Esophagus muscularis mucosa (tissue), 4 donors: ENCODE measurements at places on chromosomes 5 and 9. TPM values are rescaled to one million over a fixed set of nuclear protein-coding genes. Genes with fewer than 3 reads are reported as not detected.

The IFNK gene
- not detected for total RNA-seq

The CCNO gene
- 0.19 TPM for total RNA-seq

The NOTCH1 gene
- total RNA-seq, result 64.5 TPM

GRCh38 chr5:17229313-17229712 is 11.9 kb downstream of the BASP1 start:
- H3K4me1 ChIP-seq, result no peaks in the 10 kb centered on the region
- H3K36me3 ChIP-seq, result no peaks in the 10 kb centered on the region
- no peak for DNase-seq
- no peak overlapping the region for H3K27ac ChIP-seq
- H3K27me3 ChIP-seq, result no peaks in the 10 kb centered on the region
- H3K4me3 ChIP-seq, result no peak overlapping the region

- H3K4me3 ChIP-seq, result peak within 1 kb of the TSS; percentile 49
- no peak for DNase-seq
- H3K36me3 ChIP-seq, result no peaks in the 10 kb centered on the region
- peaks cover 71% of the 10 kb centered on the region for H3K4me1 ChIP-seq
- H3K27ac ChIP-seq, result peak within 1 kb of the TSS; percentile 83
- H3K27me3 ChIP-seq, result no peaks in the 10 kb centered on the region
These were observed at the start of gene RANBP3L for GRCh38 chr5:36301858-36302603. Gene RANBP3L (minus strand): TSS chr5:36301902. CDS start chr5:36301416, 486 bp downstream.

DNA sequence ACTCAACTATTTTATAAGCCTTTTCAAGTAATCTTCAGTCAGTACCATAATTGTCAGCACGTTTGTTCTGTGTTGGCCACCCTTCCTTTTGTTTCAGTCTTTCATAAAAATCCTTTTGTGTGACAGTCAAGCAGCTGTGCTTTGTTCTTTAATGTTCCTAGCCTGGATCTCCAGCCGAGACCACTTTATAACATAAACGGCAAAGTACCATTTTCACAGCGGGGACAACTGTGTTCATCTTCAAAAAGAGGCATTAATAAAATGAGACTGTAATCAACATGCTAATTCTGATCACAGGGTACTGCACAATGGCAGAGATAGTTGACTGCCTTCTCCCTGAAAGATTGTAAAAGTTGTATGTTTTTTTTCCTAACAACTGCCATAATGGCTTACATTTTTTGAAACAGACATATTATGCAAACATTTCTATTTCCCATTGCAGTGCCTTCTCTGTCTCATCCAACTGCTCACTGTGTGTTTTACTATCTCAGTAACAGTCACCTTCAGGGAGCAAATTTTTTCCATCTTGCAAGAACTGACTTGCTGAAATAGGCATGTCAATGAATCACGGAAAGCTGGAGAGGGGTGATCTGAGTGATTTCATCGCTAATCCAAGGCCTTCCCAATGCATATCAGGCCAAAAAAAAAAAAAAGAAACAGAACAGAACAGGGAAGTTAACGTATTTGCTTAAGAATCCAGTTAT is 828.5 kb upstream of the DMAC1 start:
- no peak overlapping the region for H3K27ac ChIP-seq
- H3K27me3 ChIP-seq, result no peaks in the 10 kb centered on the region
- no peaks in the 10 kb centered on the region for H3K4me1 ChIP-seq
- no peak for DNase-seq
- H3K4me3 ChIP-seq, result no peak overlapping the region
- no peaks in the 10 kb centered on the region for H3K36me3 ChIP-seq

DNA sequence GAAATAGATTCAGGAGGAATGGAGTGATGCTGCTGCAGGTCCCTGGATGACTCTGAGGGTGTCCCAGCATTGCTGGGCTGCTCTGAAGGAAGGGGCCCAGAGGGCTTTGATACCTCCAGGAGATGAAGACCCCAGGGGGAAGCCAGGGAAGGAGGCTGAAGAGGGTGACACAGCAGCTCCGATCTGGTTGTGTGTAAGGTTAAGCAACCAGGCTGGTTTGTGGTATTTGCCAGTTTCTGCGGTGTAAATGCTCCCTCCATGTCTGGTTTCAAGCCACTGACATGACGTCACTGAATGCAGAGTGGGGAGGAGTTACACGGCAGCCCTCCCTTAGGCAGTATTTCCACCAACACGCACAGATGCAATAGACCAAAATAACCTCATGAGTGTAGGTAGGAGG is 40.0 kb upstream of the ORM1 start:
- H3K36me3 ChIP-seq, result peaks cover 3% of the 10 kb centered on the region
- no peaks in the 10 kb centered on the region for H3K4me1 ChIP-seq
- H3K27ac ChIP-seq, result no peak overlapping the region
- DNase-seq, result no peak

DNA sequence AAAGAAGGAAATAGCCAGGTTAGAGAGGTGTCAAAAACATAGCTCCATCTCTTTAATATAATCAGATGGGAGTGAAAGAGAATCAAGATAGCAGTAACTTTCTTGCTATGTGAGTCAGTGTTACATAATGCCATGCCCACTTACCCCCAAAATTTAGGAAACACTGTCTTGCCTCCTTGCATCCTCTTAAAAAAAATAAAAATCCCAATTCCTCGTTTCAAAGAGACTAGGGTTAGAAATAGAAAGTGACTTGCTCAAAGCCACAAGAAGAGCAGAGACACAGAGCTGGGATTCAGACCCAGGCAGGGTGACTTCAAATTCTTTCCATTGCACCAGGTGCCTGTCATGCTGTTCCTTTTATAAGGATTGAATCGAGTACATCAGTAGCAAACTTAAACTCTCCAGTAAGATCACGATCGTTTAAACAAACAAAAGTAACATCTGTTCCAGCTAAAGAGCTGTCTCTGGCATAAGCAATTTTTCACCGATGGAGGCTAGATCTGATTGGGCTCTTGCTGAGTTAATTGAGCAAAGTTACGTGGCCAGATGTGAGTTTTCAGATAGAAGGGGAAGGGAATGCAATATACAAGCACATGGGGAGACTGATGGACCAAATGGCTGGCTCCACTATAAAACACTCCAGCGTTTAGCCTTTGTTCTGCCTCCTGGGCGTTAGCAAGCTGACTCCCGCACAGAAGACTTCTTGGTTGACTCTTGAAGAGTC is 176.9 kb downstream of the PALM2AKAP2 start:
- H3K27me3 ChIP-seq, result no peaks in the 10 kb centered on the region
- peaks cover 7% of the 10 kb centered on the region for H3K4me1 ChIP-seq
- H3K36me3 ChIP-seq, result no peaks in the 10 kb centered on the region
- H3K27ac ChIP-seq, result no peak overlapping the region
- DNase-seq, result no peak

DNA sequence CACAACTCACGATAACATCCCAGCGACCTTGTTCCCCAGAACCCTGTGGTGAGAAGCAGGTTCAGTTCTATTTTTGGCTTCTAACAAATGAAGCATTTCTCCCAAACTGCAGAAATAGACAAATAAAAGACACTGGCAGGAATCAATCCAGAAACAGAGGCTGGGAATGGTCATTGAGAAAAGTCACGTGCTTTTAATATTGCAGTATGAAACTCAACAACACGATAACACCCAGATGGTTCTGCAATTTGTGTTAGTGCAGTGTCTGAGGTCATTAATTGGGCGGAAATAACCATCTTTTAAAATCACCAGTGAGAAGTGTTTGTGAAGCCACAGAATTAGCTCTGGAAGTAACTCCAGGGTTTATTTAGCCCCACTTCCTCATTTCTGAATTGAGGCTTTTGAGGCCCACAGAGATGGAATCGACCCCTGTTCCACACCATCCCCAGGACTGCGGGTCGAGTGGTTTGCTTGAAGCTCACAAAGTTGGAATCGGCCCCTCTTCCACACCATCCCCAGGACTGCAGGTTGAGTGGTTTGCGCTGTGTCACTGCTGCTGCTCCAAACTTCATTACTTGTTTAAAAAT is 164.7 kb upstream of the IRX4 start:
- H3K4me3 ChIP-seq, result no peak overlapping the region
- H3K4me1 ChIP-seq, result no peaks in the 10 kb centered on the region
- peak; percentile 62 for DNase-seq
- no peak overlapping the region for H3K27ac ChIP-seq

GRCh38 chr9:5630081-5630507 is 1.2 kb downstream of the RIC1 start:
- H3K27me3 ChIP-seq, result no peaks in the 10 kb centered on the region
- peaks cover 64% of the 10 kb centered on the region for H3K4me1 ChIP-seq
- H3K36me3 ChIP-seq, result no peaks in the 10 kb centered on the region
- peak overlapping the region; percentile 94 for H3K4me3 ChIP-seq
- peak overlapping the region; percentile 98 for H3K27ac ChIP-seq
- DNase-seq, result no peak

GRCh38 chr5:83475391-83475863 is 3.9 kb downstream of the VCAN start:
- no peaks in the 10 kb centered on the region for H3K36me3 ChIP-seq
- H3K4me3 ChIP-seq, result peak overlapping the region; percentile 51
- H3K27ac ChIP-seq, result peak overlapping the region; percentile 68
- H3K4me1 ChIP-seq, result peaks cover 44% of the 10 kb centered on the region

DNA sequence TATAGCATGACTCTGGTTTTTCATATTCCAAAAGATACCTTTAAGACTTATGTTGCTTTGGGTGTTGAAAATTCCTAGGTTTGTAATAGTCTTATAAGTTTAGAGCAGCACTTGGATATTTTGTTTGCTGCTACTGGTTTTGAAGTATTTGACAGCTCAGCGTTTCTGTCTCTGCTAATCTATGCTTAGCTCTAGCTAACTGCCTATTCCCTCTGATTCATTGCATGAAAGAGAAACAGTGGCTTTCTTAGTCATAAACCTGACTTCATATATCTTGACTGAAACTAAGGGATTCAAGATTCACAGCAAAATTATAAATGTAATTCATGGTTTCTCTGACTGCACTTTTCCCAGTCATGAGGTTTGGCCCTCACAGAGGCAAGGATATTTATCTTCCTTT is 35.6 kb upstream of the ANXA1 start:
- no peak overlapping the region for H3K4me3 ChIP-seq
- no peaks in the 10 kb centered on the region for H3K36me3 ChIP-seq
- no peaks in the 10 kb centered on the region for H3K27me3 ChIP-seq
- no peak overlapping the region for H3K27ac ChIP-seq

DNA sequence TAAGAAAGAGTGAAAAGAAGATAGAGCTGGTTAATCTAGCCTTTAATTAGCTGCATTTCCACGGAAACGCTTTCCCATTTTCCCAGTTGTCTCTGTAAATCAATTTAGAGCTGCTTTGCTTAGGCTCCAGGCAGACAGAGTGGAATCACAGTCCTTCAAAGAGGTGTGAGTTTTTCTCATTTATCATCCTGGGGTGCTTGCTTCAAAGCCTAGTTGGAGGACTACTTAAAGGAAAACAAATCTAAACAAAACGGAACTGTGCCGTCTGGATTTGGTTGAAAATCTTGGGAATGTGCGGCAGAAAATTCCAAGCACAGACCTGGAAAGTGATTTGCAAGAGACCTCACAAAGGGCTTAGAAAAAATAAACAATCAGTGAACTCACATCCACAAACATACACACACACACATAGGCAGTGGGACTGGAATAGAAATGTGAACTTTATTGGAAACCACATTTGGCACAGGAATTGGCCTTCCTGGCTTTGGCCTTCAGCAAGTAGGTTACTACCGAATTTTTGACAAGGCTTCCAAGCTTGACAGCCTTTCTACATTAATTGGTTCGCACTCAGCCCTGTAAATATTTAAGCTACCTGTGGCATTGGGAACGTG is 235.2 kb upstream of the SLC24A2 start:
- no peak overlapping the region for H3K27ac ChIP-seq
- H3K36me3 ChIP-seq, result no peaks in the 10 kb centered on the region
- no peaks in the 10 kb centered on the region for H3K4me1 ChIP-seq
- DNase-seq, result no peak

GRCh38 chr9:133861086-133861485 is 122.9 kb upstream of the SARDH start:
- no peak overlapping the region for H3K4me3 ChIP-seq
- no peaks in the 10 kb centered on the region for H3K27me3 ChIP-seq
- DNase-seq, result no peak
- H3K4me1 ChIP-seq, result peaks cover 18% of the 10 kb centered on the region
- peaks cover 6% of the 10 kb centered on the region for H3K36me3 ChIP-seq
- no peak overlapping the region for H3K27ac ChIP-seq

- no peak overlapping the region for H3K27ac ChIP-seq
- no peak overlapping the region for H3K4me3 ChIP-seq
- no peaks in the 10 kb centered on the region for H3K27me3 ChIP-seq
- no peaks in the 10 kb centered on the region for H3K36me3 ChIP-seq
These were observed 179.6 kb upstream of the PUM3 start for GRCh38 chr9:3023449-3023848.

- peak overlapping the region; percentile 15 for H3K4me3 ChIP-seq
- no peak for DNase-seq
- H3K27ac ChIP-seq, result no peak overlapping the region
- no peaks in the 10 kb centered on the region for H3K4me1 ChIP-seq
- H3K36me3 ChIP-seq, result no peaks in the 10 kb centered on the region
These were observed 420.6 kb upstream of the SLC30A5 start for GRCh38 chr5:68673106-68673822.

DNA sequence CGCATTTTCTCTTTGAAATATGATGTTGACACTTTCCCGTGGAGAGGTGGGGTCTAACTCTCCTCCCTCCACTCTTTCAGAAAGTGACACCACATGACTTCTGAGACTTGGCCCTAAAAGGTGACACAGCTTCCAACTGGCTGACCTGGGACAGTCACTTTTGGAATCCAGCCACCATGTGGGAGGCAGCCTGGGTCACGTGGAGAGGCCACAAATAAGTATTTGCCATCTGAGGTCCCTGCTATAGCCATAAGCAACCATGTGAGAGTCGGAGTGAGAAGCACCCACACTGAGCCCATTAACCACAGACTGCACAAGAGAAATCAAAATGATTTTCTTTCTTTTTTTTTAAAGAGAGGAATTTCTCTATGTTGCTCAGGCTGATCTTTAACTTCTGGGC is 4.1 kb upstream of the PHYKPL start:
- no peaks in the 10 kb centered on the region for H3K36me3 ChIP-seq
- peaks cover 55% of the 10 kb centered on the region for H3K4me1 ChIP-seq
- no peak overlapping the region for H3K4me3 ChIP-seq
- DNase-seq, result no peak
- H3K27me3 ChIP-seq, result no peaks in the 10 kb centered on the region

- no peak overlapping the region for H3K4me3 ChIP-seq
- peaks cover 45% of the 10 kb centered on the region for H3K4me1 ChIP-seq
- H3K27me3 ChIP-seq, result no peaks in the 10 kb centered on the region
- peak overlapping the region; percentile 59 for H3K27ac ChIP-seq
- H3K36me3 ChIP-seq, result no peaks in the 10 kb centered on the region
These were observed 441.3 kb upstream of the PIK3R1 start for GRCh38 chr5:67774267-67774552.

GRCh38 chr9:131393622-131394463 is at the start of gene PRRC2B:
Gene PRRC2B (plus strand): TSS chr9:131394086. CDS start chr9:131430145, 36,059 bp downstream.
- H3K4me1 ChIP-seq, result peaks cover 47% of the 10 kb centered on the region
- no peaks in the 10 kb centered on the region for H3K27me3 ChIP-seq
- peak within 1 kb of the TSS; percentile 80 for H3K4me3 ChIP-seq
- DNase-seq, result no peak
- H3K27ac ChIP-seq, result peak within 1 kb of the TSS; percentile 98
- no peaks in the 10 kb centered on the region for H3K36me3 ChIP-seq
